ENCODE measurements at places on chromosomes 5 and 9.
A peak's percentile ranks its signal among the peaks of the same experiment; 100 is the strongest.

- H3K4me3 ChIP-seq, result peak overlapping the region; percentile 43
- H3K36me3 ChIP-seq, result no peaks in the 10 kb centered on the region
- H3K27me3 ChIP-seq, result peaks cover 12% of the 10 kb centered on the region
- DNase-seq, result no peak
- no peaks in the 10 kb centered on the region for H3K4me1 ChIP-seq
- H3K27ac ChIP-seq, result no peak overlapping the region
Observed at GRCh38 chr5:2039180-2039531, 156.4 kb upstream of the IRX4 start.

DNA sequence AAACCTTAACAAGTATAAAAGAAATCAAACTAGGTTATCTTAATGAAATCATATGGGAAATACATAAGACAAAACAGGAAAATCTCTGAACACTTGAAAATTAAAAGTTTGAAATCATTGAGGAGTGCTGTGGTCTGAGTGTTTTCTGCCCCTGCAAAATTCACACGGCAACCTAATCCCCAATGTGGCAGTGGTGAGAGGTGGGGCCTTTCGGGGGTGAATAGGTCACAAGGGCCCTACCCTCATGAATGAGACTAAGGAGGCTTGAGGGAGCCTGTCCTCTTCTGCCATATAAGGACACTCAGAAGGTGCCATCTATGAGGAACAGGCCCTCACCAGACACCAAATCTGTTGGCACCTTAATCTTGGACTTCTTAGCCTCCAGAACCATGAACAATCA, 10.7 kb downstream of the CAMSAP1 start:
- peaks cover 47% of the 10 kb centered on the region for H3K4me1 ChIP-seq
- DNase-seq, result no peak
- H3K4me3 ChIP-seq, result no peak overlapping the region
- H3K36me3 ChIP-seq, result peaks cover 9% of the 10 kb centered on the region

DNA sequence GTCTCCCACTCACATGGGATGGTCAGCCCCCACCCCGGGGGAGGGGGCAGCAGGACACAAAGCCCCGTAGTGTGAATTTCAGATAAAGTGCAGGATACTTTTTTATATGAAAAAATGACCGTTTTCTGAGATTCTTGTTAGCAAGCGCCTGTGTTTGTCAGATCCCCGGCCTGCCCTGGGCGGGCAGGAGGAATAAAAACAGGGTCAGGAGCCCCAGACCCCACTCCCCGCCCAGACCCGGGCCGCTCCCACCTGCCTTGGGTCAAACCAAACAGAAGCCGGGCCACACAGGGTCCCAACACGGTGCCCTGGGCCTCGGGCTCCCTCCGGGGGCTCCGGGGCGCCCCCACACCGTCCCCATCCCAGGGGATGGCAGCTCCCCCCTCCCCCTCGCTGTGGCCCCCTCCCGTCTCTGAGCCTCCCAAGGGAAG, 13.5 kb upstream of the NRARP start:
- no peak overlapping the region for H3K4me3 ChIP-seq
- no peak for DNase-seq
- no peaks in the 10 kb centered on the region for H3K36me3 ChIP-seq
- peaks cover 3% of the 10 kb centered on the region for H3K27me3 ChIP-seq
- peaks cover 2% of the 10 kb centered on the region for H3K4me1 ChIP-seq

DNA sequence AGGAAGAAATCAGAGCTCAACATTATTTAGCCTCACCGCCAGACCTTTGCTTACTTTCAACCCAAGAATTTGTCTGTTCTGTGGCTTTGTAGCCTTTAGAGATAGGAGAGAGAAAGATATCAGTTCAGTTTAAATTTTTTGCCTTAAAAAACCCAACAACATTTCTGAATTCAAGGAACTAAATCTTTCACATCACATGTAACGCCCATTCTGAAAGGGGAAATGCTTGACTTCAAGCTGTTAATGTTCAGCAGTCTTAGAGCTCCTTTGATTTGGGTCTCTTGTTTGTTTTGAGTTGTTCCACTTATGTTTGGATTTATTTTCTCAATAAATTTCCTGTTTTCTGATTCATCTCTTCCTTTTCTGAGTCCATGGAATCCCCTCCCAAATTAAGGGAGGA, 294.5 kb downstream of the ARHGAP26 start:
- H3K36me3 ChIP-seq, result peaks cover 23% of the 10 kb centered on the region
- peaks cover 4% of the 10 kb centered on the region for H3K4me1 ChIP-seq
- DNase-seq, result no peak

DNA sequence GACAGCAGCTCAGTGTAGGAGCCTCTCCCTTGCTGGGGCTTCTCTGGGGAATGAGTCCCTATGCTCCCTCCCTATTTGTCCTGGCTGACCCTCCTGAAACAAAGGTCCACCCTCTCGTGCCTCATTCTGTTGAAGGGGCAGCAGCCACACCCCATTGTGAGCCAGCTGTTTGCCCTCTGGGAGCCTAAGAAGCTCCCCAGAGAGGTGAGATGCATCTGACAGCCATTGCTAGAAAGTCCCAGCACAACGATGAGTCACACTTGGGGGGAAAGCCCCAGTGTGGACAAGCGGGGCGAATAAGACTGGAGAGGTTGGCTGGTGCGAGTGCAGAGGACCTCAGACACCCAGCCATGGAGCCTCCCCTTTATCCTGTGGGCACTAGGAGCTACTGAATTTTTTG, 101.4 kb downstream of the PPARGC1B start:
- peaks cover 20% of the 10 kb centered on the region for H3K36me3 ChIP-seq
- no peak overlapping the region for H3K27ac ChIP-seq
- no peak for DNase-seq
- no peaks in the 10 kb centered on the region for H3K27me3 ChIP-seq

DNA sequence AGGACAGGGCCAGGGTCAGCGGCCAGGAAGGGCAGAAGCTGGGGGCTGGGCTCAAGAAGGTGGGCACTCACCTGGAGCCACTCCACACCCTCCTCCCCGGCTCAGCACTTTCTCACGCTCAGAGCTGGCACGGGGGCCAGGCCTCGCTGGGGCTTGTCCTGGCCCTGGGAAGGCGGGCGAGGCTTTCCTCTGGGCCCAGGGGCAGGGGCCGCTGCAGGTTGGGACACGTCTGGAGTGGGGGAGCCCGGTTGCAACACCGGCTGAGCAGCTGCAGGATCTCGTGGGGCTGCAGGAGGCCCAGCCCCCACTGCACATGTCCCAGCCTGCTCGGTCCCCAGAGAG, 38.9 kb upstream of the EGFL7 start:
- no peak overlapping the region for H3K27ac ChIP-seq
- peaks cover 14% of the 10 kb centered on the region for H3K4me1 ChIP-seq
- no peak for DNase-seq
- H3K27me3 ChIP-seq, result peaks cover 9% of the 10 kb centered on the region
- H3K36me3 ChIP-seq, result no peaks in the 10 kb centered on the region

- no peak for DNase-seq
- no peak overlapping the region for H3K27ac ChIP-seq
- no peaks in the 10 kb centered on the region for H3K27me3 ChIP-seq
Observed at GRCh38 chr9:104286799-104287198, 192.7 kb downstream of the SMC2 start.

GRCh38 chr5:133840168-133840567, 128.3 kb downstream of the C5orf15 start:
- no peak for DNase-seq
- H3K27me3 ChIP-seq, result peaks cover 1% of the 10 kb centered on the region
- H3K4me3 ChIP-seq, result no peak overlapping the region

DNA sequence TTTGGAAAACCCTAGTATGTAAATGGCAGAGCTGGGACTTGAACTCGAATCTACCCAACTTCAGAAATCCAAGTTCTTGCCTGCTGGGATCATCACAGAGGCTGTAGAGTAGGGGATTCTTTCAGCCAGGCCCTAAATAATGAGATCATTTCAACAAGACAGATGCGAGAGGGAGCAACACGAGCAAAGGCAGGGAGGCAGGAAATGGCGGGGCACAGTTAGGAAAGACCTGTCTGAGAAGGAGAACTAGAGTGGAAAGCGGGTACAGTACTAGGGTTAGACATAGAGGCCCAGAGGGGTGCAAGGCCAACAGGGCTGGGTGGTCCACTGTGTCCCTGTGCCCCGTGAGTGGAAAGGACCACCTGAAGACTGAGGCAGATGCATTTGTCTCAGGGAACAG, 46.1 kb downstream of the MVB12B start:
- H3K27me3 ChIP-seq, result peaks cover 6% of the 10 kb centered on the region
- no peak for DNase-seq
- H3K36me3 ChIP-seq, result peaks cover 2% of the 10 kb centered on the region
- H3K4me3 ChIP-seq, result no peak overlapping the region

DNA sequence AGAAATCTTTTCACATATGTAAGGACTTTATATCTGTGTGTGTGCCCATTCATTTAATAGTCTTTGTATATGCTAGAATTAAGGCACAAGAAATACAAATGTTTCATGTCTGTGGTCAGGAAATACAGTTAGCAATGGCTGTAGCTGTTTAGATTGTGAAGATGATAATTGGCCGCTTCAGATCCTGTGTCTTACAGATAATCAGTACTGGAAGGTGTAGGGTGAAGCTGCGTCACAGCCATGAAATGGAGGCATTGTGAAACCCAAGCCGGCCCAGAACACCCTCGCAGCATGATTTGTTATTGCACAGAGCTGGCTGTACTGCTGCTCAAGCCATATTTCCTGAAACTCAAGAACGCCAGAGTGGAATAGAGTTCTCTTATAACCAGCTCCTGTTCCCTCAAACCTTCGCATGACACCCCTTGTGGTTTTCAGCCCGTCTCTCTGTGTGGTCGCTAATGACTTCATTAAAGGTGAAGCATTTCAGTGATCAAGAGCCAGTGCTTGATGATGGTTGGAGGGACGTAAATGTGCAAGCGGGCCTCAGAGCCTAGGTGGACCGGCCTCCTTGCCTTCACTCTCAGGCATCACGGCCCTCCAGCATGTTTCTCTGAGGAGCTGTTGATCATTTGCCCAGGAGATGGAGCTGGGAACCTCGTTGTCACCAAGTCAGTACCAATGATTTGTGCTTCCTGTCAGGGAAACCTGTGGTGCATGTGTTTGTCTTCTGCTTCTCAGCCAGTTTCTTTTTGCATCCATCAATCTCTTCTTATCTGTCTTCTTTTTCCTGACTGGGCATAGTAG, 80.1 kb downstream of the F2RL2 start:
- no peak overlapping the region for H3K4me3 ChIP-seq
- no peak for DNase-seq
- no peaks in the 10 kb centered on the region for H3K36me3 ChIP-seq
- peaks cover 19% of the 10 kb centered on the region for H3K4me1 ChIP-seq

Data from memory B cell (primary cell).